ENCODE measurements at places on chromosomes 11 and 22.

DNA sequence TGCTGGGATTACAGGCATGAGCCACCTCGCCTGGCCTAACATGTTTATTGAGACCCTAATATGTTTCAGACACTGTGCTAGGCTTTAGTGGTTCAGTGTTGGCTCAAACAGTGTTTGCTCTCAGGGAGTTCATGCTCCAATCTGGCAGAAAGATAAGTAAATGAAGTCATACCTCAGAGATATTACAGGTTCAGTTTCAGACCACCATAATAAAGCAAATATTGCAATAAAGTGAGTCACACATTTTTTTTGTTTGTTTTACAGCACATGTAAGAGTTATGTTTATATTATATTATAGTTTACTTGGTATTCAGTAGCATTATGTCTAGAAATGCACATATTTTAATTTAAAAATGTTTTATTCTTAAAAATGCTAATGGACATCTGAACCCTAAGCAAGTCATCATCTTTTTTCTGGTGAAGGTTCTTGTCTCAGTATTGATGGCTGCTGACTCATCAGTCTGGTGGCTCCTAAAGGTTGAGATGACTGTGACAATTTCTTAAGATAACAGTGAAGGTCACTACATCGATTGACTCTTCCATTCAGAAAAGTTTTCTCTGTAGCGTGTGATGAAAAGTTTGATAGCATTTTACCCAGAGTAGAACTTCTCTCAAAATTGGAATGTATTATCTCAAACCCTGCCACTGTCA lies 243.0 kb upstream of the ANO5 start:
- DNase-seq = no peak

GRCh38 chr11:74453373-74453975 lies 13.9 kb downstream of the KCNE3 start:
- DNase-seq = peak; percentile 73

GRCh38 chr11:61119055-61119454 lies 16.8 kb downstream of the CD5 start:
- DNase-seq = no peak

DNA sequence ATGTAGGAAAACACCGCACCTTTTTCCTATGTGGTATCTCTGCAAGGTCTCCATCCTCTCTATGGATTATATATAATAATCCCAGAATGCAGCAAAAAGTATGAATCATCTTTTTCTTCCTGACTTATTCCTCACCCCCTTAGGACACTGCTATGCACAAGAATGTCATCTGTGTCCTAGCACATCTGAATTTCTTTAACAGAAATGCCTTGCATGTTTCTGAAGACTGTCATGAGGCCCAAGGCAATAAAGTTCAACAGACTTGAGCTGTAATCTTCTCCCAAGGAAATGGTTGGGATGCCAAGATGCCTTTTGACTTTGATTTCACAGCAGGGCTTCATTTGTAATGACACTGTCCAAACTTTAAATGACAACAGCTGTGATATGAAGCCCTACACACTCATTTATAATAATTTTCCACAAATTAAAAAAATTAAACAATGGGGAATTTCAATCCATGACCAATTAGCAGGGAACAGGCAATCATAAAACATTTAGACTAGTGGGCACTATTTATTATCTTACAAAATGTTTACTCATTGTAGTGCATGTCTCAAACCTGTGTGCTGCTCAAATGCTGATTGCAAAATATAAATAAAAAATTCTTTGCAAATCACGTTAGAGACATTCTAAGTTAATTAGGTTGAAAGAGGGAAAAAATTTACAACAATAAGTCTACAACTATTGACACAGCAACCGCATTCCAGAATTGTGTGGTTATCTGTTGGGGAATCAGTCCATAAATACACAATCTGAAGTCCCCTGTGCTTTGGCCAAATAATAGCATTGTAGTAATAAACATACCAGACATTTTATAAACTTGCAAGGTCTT lies 242.3 kb downstream of the SWAP70 start:
- DNase-seq = peak; percentile 45

DNA sequence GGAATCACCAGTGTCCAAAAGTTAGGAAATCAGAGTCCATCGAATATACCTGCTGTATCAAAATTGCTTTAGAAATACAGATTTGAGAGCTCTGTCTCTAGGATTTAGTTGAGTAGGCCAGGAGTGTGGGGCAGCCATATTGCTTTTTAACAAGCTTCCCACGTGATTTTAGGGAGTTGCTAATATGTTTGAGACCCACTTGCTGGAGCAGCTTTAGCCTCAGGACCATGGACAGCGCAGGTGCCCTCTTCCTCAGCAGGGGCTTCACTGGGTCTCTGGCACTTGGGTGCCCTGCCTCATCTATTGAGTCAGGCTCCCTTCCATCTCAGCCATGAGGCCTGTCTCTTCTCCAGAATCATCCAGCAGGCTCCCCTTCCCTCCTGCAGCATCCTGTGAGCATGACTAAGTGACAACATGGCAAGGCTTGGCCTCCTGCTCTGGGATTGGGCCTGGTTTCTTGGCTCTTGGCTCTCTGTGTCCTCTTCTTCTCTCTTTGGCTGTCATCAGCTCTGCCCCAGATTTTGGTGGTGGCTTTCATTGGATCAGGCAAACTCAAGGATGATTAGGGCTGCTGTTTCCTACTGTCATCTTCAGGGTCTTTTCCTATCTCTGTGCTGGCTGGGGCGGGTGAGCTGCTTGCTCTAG lies 70.0 kb downstream of the SGSM1 start:
- DNase-seq = peak; percentile 13

GRCh38 chr11:363948-364761 lies 5.1 kb upstream of the B4GALNT4 start:
- DNase-seq = no peak

DNA sequence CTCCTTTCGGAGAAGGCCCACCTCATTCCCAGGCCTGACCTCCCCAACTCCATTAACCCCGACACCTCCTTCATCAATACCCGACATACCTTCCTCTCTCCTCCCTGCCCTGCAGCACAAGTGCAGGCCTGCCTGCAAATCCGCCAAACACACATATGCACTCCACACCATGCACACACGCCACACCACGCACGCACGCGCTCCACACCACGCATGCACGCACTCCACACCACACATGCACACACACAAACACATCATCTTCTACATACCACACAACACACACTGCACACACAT lies 629.6 kb downstream of the TBC1D22A start:
- DNase-seq = no peak

DNA sequence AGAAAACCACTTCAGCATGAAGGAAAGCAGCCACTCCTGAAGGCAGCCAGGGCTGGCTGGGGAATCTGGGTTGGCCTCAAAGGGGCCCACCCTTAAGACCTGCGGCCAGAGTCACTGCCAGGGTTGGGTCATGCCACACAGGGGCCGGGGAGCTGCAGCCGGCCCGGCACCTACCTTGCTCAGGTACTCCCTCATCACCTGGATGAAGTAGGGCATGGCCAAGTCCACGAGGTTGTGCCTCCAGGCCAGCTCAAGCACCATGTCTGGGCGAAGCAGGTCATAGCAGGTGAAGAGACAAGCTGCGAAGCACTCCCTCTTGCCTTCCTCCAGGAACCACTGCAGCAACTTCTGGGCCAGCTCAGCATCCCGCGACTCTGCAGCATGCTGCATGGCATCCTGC lies 4.7 kb upstream of the SLC25A1 start:
- DNase-seq = no peak

DNA sequence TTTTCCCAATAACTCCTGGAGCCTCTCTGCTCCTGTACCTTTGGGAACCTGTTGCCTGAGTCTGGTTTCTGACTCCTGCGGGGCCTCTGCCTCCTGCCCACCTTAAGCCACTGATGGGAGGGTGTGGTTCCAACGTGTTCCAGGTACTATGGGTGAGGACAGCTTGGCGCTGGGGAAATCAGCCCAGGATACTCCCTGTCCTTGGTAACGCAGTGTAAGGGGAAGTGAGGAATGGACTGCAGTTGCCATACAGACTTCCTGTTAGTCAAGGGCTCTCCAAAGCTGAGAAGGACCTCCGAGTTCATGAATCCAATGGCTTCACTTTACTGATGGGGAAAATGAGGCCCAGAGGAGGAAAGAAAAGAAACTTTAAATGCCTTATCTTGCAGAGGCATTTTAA lies 1.2 kb upstream of the MARK2 start:
- DNase-seq = no peak

GRCh38 chr11:371051-371450 lies 1.8 kb downstream of the B4GALNT4 start:
- no peak for DNase-seq

DNA sequence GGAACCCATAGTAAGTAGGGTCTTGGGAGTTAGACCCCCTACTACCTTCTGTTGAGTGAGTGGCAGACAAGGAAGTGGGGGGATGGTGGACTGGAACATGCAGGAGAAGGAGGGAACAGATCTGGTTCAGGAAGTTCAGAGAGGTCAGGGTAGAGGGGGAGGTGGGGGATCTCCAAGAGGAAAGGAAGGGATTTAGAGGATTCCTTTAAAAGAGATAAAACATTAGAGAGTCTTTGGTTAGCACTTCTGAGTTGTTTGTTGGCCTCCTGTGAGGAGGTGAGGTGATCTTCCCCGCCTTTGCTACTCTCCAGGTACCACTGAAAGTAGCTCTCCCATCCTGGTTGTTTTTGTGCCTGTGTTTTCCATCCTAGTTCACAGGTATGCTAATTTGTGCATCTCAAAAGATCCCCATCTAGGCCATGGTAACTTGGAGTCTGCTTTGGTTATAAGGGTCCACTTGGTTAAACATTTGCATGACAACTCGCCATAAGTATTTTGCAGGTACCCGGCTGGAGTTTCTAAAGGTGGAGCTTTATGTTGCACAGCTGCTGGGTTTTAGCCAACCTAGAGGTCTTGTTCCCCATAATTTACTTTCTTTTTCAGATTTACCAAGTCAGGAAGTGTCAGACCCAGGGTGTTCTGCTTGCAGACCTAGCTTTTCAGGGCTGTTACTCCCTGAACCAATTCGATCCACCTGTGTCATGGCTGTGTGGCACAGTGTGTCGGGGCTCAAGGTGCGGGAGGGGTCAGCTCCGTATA lies 79.3 kb upstream of the SORL1 start:
- no peak for DNase-seq

DNA sequence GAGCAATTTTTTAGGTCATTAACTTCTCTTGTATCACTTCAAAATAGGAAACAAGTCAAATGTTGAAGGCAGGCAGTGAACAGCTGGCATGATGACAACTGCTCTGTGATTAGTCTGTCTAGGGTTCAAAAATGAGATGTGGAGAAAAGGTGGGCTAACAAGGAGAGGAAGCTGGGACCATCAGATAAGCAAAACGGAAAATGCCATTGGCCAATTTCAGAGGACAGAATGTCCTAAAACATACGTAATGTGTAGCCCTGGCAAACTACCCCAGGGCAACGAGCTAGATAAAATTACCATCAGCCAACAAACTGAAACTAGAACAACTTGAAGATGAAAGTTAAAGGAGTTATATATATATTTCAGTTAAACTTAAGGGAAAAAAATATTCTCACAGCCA lies 93.2 kb downstream of the RELT start:
- no peak for DNase-seq

DNA sequence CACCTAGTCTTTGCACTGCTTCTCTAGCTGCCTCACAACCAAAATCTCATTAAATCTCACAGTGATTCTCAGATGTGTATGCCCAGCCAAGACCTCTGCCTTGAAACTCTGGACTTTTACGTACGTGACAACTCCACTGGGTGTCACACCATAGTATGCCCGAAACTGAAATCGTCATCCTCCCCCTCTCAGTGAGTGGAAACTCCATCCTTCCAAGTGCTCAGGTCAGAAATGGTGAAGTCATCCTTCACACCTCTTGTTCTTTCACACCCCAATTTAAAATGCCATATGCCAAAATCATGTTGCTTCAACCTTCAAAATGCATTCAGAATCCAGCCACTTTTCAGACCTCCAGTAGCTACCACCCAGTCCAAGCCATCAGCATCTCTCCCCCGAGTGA lies 42.5 kb downstream of the SFI1 start:
- no peak for DNase-seq

DNA sequence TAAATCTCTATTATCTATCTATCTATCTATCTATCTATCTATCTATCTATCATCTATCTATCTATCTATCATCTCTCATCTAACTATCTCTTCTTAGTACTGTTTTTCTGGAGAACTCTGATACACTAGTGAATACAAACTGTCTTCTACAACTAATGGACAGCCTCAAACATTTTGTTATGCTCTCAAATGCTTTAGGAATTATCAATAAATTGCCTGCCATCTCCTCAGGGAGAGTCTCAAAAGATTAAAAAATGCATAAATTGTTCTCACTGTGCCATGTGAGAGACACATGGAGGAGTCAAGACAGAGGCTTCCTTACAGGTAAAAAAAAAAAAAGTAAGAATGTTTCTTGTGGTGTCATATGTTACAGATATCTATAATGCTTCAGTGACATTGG lies at the start of gene OR8K3:
OR8K3 (plus strand) TSS at position 301 of the 400 bp plus-strand sequence. CDS start 3,163 bp downstream, outside the sequence.
- no peak for DNase-seq

DNA sequence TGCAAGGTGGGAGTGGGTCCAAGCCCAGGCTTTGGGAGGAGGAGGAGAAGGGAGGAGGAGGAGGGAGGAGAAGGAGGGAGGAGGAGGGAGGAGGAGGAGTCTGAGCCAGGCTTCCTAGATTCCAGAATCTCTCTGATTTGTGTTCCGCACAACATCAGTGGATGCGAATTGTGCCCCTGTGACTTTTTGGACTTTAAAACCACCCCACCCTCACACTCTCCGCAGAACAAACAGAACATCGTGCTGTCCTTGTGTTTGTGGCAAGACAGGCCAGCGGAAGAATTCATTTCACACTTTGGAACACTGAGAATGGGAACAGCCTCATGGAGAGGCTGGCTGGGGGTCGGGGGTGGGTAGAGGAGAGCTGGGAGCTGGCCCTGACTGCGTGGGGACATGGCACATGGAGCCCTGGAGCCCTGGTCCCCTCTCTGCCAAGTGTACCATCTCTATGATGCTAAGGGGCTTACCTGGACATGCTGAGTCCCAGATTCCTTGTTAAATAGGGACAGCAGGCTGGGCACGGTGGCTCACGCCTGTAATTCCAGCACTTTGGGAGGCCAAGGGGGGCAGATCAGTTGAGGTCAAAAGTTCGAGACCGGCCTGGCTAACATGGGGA lies 16.4 kb upstream of the SHANK2 start:
- DNase-seq = no peak

DNA sequence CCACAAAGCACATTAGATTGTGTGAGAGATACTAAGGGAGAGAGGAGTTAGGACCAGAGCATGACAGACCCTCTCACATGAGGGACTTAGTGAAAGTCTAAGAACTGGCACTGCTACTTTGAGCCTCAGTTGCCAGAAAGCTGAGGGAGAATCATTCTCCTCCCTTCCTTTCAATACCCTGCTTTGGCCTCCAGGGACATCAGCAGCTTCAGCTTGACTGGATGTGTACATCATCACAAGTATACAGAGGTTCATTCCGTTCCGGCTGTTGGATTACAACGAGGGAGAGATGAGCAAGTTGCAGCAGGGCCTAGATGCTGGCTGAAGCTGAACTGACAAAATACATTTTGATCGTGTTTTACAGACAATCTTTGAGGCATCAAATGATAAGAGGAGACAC lies 15.7 kb upstream of the ANO5 start:
- no peak for DNase-seq
